ENCODE measurements at places on chromosomes 6 and 20.

DNA sequence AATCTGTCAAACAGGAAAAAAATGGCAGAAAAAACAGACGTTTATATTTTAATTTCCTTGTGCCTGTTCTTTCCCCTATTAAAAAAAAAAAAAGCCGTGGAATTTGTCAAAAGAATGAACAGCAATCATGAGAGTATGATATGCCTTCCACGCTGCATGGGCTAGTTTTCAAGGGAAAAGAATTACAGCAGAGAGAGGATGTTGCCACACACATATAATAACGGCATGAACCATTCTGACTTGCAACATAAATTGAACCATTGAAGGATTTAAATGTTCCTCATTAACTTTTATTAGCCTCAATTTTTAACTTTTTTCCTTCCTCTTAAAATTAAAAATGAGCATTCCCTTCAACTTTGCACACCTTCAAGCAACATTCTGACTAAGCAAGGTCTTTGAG is 301.8 kb downstream of the FOXC1 start:
- no peak overlapping the region for H3K27ac ChIP-seq
- H3K36me3 ChIP-seq: no peaks in the 10 kb centered on the region
- no peaks in the 10 kb centered on the region for H3K27me3 ChIP-seq
- no peak for DNase-seq
- H3K4me3 ChIP-seq: no peak overlapping the region

GRCh38 chr20:60669211-60669610 is 582.9 kb upstream of the CDH4 start:
- H3K27me3 ChIP-seq: peaks cover 15% of the 10 kb centered on the region
- no peaks in the 10 kb centered on the region for H3K4me1 ChIP-seq
- no peak overlapping the region for H3K4me3 ChIP-seq
- DNase-seq: no peak
- H3K36me3 ChIP-seq: no peaks in the 10 kb centered on the region

- no peaks in the 10 kb centered on the region for H3K4me1 ChIP-seq
- H3K36me3 ChIP-seq: no peaks in the 10 kb centered on the region
- no peak for DNase-seq
- peaks cover 2% of the 10 kb centered on the region for H3K27me3 ChIP-seq
- peak overlapping the region; percentile 96 for H3K27ac ChIP-seq
- H3K4me3 ChIP-seq: no peak overlapping the region
Observed at GRCh38 chr20:50229156-50229607, 38.6 kb downstream of the CEBPB start.

DNA sequence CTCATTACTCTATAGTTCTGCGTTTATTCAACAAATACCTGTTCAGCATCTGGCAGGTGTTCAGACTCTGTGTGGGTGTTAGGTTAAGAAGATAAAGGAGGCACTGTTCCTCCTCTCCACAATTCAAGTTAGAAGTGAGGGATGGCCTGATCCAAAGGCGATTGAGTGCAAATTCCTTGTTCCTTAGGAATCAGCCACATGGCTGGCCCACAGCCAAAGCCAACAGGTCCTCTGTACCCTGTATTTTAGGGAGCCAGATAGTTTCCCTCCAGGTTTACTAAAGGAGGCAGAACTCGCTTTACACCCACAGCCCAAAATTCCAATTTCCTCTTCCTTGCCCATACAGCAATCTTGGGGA is 5.0 kb upstream of the CD40 start:
- H3K36me3 ChIP-seq: no peaks in the 10 kb centered on the region
- peaks cover 80% of the 10 kb centered on the region for H3K27me3 ChIP-seq
- no peak overlapping the region for H3K27ac ChIP-seq

- no peaks in the 10 kb centered on the region for H3K36me3 ChIP-seq
- no peaks in the 10 kb centered on the region for H3K27me3 ChIP-seq
- H3K27ac ChIP-seq: no peak overlapping the region
- peaks cover 16% of the 10 kb centered on the region for H3K4me1 ChIP-seq
- DNase-seq: no peak
- H3K4me3 ChIP-seq: no peak overlapping the region
Observed at GRCh38 chr6:11492464-11493290, 44.9 kb upstream of the TMEM170B start.

DNA sequence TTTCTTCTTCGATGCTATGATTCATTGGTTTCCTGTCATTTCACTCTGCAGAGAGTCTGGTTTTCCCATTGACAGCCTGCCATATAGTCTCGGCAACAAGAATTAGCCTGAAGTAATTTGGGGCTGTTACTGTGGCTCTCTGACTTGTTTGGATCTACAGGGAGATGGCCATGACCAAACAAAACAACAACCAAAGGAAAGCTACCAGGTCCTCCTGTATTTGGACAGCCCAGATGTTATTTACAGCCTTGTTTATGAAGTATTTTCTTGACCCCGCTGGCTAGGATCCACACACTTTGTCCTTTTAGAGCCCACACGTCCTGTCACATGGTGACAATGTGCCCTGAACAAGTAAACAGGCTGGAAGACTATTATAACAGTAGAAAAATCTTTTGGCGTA is 111.4 kb upstream of the PREP start:
- H3K27me3 ChIP-seq: no peaks in the 10 kb centered on the region
- no peak for DNase-seq
- no peak overlapping the region for H3K27ac ChIP-seq

DNA sequence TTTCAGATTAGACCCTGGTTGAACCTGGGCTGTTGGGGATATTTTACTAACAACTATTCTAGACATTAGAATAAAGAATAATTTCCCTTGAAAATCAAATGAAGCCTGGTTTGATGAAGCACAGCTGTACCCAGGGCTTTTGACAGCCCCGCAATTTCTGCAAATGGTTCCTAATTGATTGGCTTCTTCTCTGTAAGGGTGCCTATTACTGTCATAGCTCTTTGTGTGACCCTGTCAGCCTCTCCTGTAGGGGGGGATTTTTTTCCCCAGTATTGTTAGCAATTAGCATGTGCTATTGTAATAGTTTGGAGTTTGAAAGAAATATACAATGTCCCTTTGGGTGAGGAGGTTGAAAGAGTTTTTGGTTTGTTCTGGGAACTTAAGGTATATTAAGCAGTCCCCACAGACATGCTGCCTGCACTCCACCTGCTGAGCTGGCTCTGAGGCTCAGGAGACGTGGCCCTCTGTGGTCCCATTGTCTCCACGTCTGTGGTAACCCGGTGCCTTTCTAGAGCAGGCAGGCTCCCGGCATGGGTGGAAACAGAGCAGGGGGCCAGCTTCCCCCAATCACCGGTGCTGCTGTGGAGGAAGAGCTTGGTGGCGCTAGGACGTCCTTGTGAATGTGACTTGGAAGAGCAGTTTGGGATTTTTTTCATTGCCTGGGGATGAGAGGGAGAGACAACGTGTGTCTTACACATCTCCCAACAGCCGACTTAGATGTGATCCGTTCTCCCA is 47.3 kb upstream of the CLDN20 start:
- H3K36me3 ChIP-seq: peaks cover 15% of the 10 kb centered on the region
- peaks cover 41% of the 10 kb centered on the region for H3K4me1 ChIP-seq
- no peak for DNase-seq
- H3K27me3 ChIP-seq: no peaks in the 10 kb centered on the region
- peak overlapping the region; percentile 80 for H3K27ac ChIP-seq

GRCh38 chr20:60804918-60805630 is 447.0 kb upstream of the CDH4 start:
- peaks cover 24% of the 10 kb centered on the region for H3K4me1 ChIP-seq
- no peak for DNase-seq
- no peak overlapping the region for H3K4me3 ChIP-seq
- no peaks in the 10 kb centered on the region for H3K36me3 ChIP-seq
- H3K27ac ChIP-seq: peak overlapping the region; percentile 58
- H3K27me3 ChIP-seq: no peaks in the 10 kb centered on the region

DNA sequence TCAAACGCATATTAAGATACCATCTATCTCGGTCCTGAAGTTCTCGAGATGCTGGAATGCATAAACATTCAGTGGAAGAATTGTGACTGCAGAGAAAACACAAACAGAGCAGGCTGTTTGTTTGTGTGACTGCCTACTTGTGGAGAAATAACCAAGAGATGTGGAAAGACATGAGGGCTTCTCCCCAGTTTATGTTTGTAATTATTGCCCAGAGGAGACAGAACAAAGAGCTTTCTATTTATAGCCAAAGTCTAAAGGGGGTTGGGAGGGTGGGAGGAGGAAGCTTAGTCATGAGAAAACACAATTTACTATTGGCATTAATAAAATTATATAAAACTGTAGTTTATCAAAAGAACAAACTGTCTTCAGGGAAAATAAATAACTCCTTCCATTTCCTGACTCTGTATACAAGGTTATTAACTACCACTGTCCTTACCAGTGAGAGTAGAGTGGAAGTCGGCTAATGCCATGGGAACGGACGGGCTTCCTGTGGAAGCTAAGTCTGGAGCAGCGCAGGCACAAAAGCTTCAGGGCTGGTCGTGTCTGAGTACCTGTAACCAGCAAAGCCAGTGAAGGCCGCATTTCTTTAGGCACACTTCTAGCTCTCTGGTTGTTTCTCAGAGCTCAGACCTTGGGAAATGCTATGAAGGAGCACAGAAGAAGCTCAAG is 200.2 kb upstream of the SUPT3H start:
- H3K4me1 ChIP-seq: peaks cover 10% of the 10 kb centered on the region
- no peak for DNase-seq
- peaks cover 3% of the 10 kb centered on the region for H3K36me3 ChIP-seq

DNA sequence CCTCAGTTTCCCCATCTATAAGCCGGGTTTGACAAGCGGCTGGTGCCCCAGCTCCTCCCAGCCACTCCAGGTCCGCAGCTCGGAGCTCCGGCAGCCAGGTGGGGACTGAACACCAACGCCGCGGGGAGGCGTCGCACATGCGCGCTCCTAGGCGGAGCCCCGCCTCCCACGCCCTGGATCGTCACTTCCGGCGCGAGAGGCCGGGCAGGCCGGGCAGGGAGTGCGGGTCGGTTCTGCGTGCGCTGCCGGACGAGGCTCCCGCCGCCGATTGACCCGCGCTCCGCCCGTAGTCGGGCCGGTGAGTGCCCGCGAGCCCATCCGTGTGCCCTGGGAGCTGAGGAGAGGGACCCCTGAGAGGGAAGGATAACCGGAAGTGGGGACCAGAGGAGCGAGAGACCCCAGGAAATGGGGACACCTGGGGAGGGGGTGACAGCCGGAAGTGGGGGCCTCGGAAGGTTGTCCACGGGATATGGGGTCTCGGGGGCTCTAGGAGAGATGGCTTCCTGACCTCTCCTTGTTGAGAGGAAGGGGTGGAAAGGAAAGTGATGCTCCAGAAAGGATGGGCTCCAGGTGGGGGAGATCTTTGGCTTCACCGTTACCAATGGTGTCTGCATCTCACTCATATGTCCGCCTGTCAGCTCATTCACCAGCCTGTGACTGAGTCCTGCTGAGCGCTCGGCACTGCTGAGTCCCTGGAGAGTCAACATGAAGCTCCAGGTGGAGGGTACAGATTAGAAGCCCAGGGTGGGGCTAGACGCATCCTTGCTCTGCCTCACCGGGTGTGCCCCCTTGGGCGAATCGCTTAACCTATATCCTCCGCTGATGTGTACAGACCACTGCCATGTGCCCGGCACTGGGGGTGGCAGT is at the start of gene TTPAL:
Gene TTPAL (plus strand): TSS at position 181 of the 867 bp plus-strand sequence. CDS start 4,126 bp downstream, outside the sequence.
- H3K4me1 ChIP-seq: peaks cover 23% of the 10 kb centered on the region
- H3K36me3 ChIP-seq: no peaks in the 10 kb centered on the region
- DNase-seq: peak; percentile 73
- peak within 1 kb of the TSS; percentile 93 for H3K4me3 ChIP-seq

- H3K27ac ChIP-seq: peak overlapping the region; percentile 40
- peaks cover 49% of the 10 kb centered on the region for H3K4me1 ChIP-seq
Observed at GRCh38 chr6:125746731-125747588, 2.5 kb upstream of the HEY2 start.

DNA sequence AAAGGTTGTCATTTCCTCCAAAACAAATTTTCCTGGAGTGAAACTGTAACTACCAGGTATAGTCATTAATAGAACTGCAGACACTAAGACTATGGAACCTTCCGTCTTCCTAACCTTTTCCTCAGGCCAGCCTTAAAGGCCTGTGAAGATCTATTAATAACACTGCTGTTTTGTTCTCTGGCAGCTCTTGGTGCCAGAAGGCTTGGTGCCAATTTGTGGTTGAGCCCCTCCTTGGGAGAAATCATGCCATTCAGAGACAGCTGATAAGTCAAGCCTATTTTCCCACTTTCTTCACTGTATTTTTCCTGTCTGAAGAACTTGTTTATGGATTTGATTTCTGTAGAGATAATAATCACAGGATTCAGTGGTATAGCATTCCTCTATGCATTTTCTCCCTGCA is 64.8 kb downstream of the HCRTR2 start:
- no peak overlapping the region for H3K4me3 ChIP-seq
- no peak overlapping the region for H3K27ac ChIP-seq
- H3K27me3 ChIP-seq: no peaks in the 10 kb centered on the region
- H3K36me3 ChIP-seq: no peaks in the 10 kb centered on the region
- no peak for DNase-seq

- peaks cover 28% of the 10 kb centered on the region for H3K4me1 ChIP-seq
- no peak for DNase-seq
- H3K27ac ChIP-seq: no peak overlapping the region
- H3K4me3 ChIP-seq: no peak overlapping the region
- no peaks in the 10 kb centered on the region for H3K27me3 ChIP-seq
Observed at GRCh38 chr6:166056637-166057036, 111.0 kb downstream of the TBXT start.

DNA sequence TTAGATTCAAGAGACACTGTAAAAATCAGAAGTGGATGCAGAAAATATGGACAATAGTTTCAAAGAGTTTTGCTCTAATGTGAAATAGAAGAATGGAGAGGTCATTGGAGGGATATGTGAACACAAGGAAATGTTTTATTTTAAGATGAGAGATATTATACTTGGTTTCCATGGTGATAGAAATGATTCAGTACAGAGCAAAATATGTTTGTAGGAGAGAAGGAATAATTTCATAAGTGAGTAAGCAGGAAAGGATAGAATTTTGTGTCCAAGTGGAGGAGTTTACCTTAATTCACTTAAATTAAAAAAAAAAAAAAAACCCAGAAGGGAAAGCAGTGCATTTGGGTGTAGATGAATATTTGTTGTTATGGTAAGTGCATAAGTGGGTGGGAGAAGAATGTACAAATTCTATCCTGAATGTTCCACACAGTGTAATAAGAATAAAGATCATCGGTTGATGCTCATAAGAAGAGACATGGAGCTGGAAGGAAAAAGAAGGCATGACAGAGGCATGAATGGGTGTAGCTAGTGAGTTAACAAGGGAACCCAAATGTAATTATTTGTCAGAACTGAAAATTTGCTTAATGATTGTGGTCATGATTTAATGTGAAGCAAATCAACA is 688.9 kb upstream of the GJE1 start:
- H3K27ac ChIP-seq: no peak overlapping the region
- no peaks in the 10 kb centered on the region for H3K36me3 ChIP-seq
- DNase-seq: no peak

DNA sequence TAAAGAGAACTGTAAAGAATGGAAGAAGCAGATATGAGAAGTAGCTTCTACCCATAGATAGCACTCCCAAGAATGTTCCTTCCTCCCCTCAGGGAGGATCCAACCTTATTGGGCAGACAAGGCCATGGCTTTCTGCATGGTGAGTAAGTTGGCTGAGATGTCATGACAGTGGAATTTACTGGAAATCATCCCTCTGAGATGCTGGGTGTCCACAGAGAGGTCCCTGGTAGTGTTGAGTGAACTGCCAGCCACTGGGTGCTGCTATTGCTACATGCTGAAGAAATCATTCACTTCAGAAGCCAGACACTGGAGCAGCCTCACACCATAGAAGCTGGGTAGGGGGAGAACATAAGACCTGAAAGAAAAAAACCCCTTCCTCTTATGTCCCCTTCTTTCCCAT is 46.4 kb upstream of the FERMT1 start:
- no peaks in the 10 kb centered on the region for H3K4me1 ChIP-seq
- H3K4me3 ChIP-seq: no peak overlapping the region
- no peaks in the 10 kb centered on the region for H3K36me3 ChIP-seq
- H3K27me3 ChIP-seq: no peaks in the 10 kb centered on the region

GRCh38 chr20:24651171-24651975 is 181.9 kb downstream of the SYNDIG1 start:
- no peak for DNase-seq
- no peak overlapping the region for H3K4me3 ChIP-seq
- H3K36me3 ChIP-seq: no peaks in the 10 kb centered on the region
